Fibroblast of skin of scalp (primary cell): ENCODE measurements at places on chromosomes 3 and 15.

DNA sequence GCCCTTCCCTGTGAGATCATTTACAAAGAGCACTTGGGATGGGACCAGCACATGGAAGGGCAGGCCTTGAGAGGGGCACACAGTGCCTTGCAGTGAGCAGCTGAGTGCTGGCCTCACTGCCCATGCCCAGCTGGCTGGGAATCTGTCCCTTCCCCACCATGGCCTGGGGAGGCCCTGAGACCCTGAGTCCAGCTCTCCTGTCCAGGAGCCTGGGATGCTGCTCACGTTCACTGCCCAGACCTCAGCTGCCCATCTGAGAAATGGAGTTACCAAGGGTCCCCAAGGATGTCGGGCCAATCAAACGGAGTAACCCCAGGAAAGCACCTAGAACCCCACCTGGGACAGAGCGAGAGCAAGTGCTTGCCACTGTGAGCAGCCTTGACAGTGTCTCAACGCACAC, 35.6 kb downstream of the WNT7A start:
- no peak for DNase-seq

- DNase-seq: peak; percentile 21
Observed at GRCh38 chr15:65060641-65061397, 7.0 kb downstream of the RASL12 start.

GRCh38 chr3:189937302-189938127, 183.2 kb downstream of the P3H2 start:
- peak; percentile 95 for DNase-seq

DNA sequence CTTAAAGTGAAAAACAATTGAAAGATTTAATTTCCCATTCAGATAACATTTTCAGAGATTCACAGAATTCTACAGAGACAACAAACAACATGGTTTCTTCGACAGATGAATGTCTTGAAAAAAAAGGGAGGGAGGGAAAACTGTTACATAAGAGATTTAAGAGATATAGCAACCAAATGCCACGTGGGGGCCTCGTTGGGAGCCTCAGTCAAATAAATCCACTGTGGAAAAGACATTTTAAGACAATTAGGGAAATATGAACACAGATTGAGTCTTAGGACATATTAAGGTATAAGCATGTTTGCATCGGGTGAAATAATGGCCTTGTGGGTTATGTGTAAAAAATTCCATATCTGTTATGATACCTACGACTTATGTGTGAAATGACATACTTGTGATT, 5.0 kb upstream of the PRRT3 start:
- DNase-seq: peak; percentile 20

DNA sequence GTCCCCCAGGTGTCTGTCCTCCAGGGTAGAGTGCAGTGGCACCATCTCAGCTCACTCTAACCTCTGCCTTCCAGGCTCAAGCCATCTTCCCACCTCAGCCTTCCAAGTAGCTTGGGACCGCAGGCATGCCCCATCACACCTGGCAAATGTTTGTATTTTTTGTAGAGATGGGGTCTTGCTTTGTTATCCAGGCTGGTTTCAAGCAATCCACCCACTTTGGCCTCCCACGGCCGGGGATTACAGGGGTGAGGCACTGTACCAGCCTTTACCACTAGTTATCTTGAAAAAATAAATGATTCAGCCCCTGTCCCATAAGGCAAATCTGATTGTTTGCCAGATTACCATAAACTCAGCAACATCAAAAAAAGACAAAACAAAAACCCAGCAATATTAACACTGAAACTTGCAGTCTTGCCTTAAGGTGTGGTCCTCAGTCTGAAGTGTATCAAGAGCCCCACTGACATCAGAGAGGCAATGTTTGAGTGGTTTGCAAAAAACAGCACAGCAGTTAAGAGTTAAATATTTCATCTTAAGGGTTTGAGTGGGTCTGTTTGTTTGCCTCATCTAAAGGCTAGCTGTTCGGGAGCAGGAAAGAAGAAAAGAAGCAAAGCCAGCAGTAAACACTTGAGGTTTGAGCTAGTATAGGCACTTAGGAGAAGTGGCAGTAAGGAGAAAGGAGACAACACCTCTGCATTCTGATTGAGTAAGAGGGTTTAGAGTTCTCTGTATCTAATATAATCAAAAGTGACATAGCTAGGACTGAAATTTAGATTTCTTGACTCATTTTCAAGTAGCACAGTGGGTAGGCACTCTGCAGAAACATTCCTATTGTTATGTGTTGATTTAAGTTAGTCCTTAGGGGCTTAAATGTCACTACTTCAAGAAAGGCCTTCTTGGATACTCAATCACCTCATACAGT, 26.3 kb upstream of the EDEM1 start:
- DNase-seq: peak; percentile 26

DNA sequence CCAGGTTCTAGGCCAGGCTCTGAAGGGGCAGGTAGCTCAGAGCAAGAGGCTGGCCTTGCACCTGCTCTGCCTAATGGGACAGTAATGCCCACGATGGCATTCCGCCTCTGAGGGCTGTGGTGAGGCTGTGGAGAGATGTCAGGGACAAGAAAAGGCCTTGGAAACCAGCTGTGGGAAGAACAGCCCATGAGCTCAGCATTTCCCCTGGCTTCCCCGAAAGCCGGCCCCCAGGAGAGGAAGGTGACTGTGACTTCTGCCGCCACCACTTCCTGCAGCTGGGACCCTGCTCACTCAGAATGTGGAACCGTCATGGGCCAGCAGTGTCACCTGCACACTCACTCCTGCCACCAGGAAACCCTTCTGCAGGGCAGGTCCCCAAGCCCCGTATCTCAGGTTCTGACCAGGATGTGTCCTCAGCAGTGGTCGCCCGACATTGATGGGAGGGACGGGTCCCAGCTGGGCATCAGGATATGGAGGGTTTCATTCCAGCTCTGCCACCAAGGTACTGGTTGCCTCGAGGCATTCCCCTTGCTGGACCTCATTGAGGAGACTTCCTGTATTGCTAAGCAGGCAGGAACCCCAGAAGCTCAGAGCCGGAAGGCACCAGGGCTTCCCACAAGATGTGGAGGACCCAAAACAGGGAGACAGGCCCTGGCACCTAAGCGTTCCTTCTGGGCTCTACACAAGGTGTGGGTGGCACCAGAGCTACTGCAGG, 30.7 kb downstream of the SEMA7A start:
- DNase-seq: no peak

DNA sequence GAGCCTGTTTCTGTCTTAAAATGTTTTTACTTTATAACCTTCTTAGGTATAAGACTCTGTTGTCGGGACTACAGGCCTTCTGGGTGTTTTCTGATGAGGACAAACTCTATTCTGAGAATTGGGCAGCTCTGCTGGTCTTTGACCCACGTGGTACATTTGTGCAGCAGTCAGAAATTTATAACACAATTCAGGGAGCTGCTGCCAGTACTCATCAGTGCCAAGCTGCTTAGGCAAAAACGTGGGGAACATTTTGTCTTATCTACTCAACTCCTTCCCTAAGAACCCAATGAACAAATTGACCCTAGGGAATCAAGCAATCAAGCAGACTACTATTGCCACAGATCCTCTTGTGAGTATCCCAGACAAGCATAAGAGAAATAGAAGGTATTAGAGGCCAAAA, 180.7 kb upstream of the PDZRN3 start:
- no peak for DNase-seq

- peak; percentile 84 for DNase-seq
Observed at GRCh38 chr15:29364426-29365078, 94.9 kb upstream of the NSMCE3 start.

- DNase-seq: peak; percentile 23
Observed at GRCh38 chr15:85725019-85725418, 69.7 kb downstream of the KLHL25 start.

GRCh38 chr15:39584662-39585388, 3.9 kb downstream of the THBS1 start:
- DNase-seq: peak; percentile 12

- peak; percentile 46 for DNase-seq
Observed at GRCh38 chr3:197960694-197961581, 921 bp downstream of the LMLN start.

DNA sequence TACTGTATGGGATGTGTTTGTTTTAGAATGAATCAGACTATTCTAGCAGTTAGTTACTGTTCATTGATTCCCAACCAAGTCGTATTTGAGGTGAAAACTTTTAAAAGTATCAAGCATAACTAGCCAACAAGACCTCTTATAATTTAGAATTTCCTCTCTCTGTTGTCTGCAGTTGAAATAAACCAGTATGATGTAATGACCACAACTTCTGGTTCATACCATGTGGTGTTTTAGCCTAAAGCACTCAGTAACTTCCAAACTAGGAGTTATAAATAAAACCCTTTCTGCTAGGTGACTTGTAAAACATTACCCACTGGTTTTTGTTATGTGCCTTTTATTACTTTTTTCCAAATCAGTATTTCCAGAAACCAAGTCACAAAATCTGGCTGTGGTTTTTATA, 19.8 kb upstream of the P2RY12 start:
- peak; percentile 48 for DNase-seq

- DNase-seq: no peak
Observed at GRCh38 chr15:94930960-94931359, 699.6 kb downstream of the MCTP2 start.

- DNase-seq: no peak
Observed at GRCh38 chr3:172138193-172138537, 98.8 kb downstream of the FNDC3B start.

DNA sequence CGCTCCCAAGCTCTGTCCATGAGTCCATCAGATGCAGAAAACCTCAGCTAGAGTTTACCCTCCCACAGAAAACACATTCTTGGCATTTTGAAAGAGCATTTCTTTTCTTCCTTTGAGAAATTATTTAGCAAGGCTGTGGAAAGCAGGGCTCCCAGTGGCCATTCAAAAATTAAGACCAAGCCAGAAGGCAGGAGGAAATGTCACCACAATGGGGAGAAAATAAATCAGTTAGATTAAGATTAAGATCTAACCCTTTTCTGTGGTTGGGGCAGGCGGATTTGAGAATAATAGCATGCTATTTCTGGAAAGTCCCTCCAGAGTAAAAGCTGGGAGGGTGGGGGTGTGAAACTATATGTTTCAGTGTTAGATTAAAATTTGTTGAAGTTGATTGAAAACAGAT, 20.2 kb downstream of the LRIG1 start:
- DNase-seq: peak; percentile 61

- DNase-seq: no peak
Observed at GRCh38 chr15:96515371-96515770, 184.9 kb downstream of the NR2F2 start.

- DNase-seq: peak; percentile 48
Observed at GRCh38 chr3:47404955-47405790, 24.4 kb downstream of the PTPN23 start.

DNA sequence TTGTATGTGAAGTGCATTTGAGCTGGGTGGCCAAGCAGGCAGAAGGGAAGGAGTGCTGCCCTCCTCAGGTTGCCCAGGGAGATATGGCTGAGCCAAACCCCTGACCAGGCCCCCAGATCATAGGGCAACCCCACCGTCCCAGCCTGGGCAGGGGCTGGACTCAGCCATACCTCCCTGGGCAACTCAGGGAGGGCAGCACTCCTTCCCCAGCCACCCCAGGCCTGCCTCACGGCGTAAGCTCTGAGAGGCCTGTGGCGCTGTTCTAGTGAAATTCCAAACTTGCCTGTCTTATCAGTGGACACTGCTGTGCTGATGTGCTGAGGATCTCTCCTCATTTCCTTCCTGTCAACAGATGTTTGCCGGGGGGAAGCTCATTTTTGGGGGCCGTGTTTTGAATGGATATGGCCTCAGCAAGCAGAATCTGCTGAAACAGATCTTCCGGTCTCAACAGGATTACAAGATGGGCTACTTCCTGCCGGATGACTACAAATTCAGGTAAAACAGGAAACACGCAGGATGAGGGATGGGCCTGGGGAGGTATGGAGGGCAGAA, 57.6 kb upstream of the FGD5 start:
- DNase-seq: no peak

GRCh38 chr3:137222736-137223225, 265.0 kb downstream of the IL20RB start:
- DNase-seq: no peak

- DNase-seq: peak; percentile 44
Observed at GRCh38 chr15:91572110-91572509, 281.4 kb upstream of the SLCO3A1 start.

DNA sequence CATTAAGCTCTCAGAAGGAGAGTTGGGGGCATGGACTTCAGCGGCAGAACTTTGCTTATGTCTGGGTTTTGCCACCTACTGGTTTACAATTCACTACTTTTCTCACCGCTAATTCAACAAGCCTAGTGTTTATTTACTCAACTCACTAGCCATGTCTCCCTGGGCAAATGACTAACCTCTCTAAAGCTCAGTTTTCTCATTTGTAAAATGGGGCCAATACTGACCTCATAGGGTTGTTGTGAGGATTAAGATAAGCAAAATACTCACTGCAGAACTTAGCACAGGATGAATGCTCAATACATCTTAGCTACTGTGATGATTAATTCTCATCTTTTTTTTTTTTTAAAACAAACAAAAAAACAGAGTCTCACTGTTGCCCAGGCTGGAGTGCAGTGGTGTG, 106.3 kb downstream of the CADPS start:
- no peak for DNase-seq

DNA sequence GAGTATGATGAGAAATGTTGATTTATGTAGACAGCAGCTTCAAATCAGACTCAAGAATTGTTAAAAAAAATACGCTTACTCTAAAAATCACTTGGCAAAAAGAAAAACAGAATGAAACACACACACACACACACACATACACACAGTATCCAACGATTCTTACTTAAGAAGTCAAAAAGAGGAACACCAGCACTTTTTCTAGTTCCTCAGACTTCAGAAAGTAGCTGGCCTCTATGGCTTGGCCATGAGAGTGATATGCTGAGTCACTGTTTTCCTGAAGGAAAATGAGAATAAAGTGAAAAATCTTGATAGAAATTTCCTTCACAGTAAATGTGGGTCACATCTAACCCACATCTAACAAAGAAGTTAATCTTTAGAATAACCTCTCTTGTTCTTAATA, 22.1 kb downstream of the CNTN3 start:
- DNase-seq: peak; percentile 30

- DNase-seq: peak; percentile 47
Observed at GRCh38 chr3:12479919-12480427, 4.3 kb upstream of the TSEN2 start.

DNA sequence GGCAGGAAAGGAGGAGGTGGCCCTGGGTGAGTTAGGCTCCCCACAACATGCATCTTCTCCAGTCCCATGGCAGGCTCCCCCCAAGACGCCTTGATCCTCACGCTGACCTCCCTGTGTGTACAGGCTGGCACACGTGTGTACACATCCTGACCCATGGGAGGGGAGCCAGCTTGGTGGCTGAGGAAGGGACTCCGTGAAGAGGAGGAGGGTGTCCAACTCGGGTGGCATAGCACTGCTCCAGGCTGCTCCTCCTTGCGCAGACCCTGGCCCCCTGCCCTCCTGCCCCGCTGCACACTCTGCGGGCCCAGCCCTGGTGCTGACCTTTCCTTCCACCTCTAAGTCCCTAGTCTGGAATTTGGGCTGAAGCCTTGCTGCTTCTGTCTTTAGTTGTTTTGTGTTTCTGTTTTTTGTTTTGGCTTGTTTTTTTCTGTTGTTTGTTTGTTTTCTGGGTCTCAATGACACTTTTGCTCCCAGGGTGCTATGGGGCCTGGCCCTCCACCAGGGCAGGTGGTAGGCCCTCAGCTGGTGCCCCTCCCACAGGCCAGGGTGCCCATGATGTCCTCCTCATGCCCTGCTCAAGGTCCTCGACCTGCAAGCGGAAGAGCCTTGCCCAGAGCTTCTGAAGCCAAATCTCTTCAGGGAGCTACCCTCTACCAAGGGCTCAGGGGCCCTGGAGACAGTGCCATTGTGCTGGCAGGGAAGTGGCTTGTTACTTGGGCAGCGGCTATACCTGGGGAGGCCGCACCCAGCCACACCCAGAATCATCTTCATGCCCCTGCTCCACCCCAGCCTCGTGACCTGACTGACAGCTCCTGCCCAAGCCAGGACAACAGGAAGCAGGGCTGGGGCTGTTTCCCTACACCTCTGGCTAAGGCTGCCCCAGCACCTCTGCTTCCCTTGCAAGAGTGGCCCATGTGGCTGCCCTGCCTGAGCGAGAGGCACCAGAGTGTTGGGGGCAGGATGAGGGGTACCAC, 5.1 kb downstream of the EPHB3 start:
- no peak for DNase-seq
